Hypothalamus (tissue), 51 donors: ENCODE measurements at places on chromosomes 12 and 14.

DNA sequence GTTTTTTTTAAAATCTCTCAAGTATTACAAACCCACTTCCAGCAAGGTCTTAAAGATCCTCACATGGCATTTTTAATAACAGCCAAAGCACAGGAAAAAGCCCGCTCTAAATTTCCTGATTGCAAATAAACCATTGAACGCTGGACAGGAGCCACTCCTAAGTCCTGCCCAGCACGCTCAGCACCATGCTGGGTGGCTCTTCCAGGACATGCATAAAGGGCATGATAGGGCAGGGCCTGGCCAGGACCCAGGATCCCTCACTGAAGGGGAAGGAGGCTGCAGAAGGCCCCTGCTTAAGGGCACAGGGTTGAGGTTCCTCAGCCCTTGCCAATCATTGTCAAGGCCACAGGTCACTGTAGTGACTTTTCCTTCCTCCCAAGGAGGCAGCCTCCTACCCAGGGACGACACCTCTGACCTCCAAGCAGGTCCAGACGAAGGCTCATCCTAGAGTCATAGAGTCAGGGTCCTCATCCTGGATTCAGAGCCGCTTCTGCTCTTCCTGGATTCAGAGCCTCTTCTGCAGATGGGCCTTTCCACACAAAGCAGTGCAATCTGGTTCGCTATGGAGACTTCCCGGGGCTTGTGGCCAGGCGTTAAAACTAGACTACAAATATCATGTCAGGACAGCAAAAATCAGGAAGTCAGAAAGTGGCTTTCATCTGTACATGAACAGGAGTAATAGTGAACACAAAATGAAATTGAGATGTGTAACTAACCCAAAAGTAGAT, 123.8 kb downstream of the GCH1 start:
- no peak for DNase-seq

GRCh38 chr12:26705851-26706250, 127.1 kb downstream of the ITPR2 start:
- no peak for DNase-seq

DNA sequence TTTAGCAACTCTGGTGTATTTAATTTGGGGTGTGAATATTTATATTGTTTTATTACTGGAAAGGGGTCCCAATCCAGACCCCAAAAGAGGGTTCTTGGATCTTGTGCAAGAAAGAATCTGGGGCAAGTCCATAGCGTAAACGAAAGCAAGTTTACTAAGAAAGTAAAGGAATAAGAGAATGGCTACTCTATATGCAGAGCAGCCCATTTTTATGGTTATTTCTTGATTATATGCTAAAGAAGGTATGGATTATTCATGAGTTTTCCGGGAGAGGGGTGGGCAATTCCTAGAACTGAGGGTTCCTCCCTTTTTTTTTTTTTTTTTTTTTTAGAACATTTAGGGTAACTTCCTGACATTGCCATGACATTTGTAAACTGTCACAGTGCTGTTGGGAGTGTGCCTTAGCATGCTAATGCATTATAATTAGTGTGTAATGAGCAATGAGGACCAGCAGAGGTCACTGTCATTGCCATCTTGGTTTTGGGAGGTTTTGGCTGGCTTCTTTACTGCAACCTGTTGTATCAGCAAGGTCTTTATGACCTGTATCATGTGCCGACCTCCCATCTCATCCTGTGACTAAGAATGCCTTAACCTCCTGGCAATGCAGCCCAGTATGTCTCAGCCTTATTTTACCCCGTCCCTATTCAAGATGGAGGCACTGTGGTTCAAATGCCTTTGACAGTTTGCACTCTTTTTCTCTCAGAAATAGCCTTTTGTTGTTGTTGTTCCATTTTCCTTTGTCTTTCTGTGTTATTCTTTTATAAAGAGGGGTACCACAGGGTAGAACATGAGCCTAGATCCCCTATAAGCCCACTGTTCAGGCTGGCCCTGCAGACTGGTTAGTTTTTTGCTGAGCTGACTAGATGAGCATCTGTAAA, 75.5 kb upstream of the DCD start:
- no peak for DNase-seq

DNA sequence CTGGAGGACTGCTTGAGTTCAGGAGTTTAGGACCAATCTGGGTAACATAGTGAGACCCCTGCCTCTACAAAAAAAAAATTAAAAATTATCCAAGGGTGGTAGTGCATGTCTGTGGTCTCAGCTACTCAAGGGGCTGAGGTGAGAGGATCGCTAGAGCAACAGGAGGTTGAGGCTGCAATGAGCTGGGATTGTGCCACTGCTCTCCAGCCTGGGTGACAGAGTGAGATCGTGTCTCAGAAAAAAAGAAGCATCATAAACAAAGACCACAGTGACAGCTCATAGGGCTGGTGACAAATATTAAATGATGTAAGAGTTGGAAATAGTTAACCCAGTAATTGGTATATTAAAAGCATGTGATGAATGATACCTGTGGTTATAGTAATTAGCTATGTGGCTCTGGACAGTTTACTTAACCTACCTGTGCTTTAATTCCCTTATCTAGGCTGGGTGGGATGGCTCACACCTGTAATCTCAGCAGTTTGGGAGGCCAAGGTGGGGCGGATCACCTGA, 68.0 kb downstream of the GSC start:
- no peak for DNase-seq

GRCh38 chr12:76083246-76083903, 1.1 kb downstream of the NAP1L1 start:
- DNase-seq = no peak

- peak; percentile 47 for DNase-seq
Observed at GRCh38 chr14:60151715-60152114, 13.5 kb downstream of the DHRS7 start.

DNA sequence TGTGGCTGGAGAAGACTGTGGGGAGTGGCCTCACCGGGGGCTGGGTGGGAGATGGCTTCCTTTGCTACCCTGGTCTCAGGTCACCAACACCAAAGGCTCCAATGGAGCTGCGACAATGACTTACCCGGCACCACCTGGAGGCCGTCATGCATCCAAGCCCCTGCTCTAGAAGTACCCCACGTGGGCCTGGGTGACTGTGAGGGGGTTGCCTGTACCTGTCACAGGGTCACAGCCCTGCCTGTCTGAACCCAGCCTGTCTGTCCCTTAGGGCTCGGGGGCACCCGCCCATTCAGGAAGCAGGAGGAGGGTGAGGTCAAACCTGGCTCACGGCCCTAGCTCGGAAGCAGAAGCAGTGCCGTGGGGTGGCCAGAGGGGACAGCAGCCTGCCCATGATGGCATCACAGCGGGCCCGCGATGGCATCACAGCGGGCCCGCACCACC, 18.9 kb downstream of the ABCB9 start:
- DNase-seq = no peak
